ENCODE measurements at places on chromosomes 11 and 22. TPM values are rescaled to one million over a fixed set of nuclear protein-coding genes. Genes with fewer than 3 reads are reported as not detected.

GRCh38 chr11:113752932-113753331 is 20.6 kb downstream of the ZW10 start:
- no peak for DNase-seq

DNA sequence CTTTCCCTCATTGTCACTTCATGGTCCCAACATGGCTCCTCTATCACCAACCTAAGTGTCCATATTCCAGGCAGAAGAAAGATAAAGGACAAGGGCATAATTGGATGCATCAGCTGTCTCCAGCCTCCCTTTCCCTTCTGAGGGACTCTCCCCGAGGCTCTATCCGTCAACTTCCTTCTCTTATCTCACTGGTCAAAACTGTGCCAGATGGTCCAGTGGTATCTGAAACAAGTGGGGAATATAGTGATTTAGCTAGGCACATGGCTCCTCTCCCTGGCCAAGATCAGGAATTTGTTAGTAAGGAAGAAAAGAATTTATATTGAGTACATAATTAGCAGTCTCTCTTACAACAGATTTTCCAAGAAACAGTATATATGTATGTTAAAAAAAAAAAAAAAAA is 12.6 kb upstream of the SPON1 start:
- no peak for DNase-seq

DNA sequence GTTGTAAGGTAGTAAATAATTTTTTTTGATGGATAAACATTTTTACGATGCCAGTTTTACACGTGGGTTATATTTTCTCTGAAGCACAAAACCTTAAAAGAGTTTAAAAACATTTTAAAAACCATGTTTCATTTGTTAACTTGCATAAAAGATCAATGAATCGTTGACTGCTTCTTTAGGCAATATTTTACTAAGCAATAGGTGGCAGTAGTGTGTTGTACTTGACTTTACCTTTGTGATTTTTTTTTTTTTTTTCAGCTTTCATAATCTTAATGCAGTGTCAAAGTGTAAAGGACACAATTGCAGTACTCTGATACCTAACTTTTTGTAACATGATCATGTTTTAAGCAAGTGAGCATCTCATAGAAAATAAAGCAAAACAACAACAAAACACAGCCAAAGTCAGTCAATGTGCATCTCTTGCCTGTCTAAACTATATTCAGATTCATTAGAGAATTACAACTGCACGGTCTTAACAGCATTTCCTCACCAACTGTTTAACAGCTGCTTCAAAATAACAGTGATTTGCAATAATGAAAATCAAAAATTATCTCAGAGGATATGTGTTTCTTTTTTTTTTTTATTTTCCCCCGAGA is 27.7 kb downstream of the DNAJC24 start:
- no peak for DNase-seq

OR51E2 gene
- total RNA-seq: 1.8 TPM

DNA sequence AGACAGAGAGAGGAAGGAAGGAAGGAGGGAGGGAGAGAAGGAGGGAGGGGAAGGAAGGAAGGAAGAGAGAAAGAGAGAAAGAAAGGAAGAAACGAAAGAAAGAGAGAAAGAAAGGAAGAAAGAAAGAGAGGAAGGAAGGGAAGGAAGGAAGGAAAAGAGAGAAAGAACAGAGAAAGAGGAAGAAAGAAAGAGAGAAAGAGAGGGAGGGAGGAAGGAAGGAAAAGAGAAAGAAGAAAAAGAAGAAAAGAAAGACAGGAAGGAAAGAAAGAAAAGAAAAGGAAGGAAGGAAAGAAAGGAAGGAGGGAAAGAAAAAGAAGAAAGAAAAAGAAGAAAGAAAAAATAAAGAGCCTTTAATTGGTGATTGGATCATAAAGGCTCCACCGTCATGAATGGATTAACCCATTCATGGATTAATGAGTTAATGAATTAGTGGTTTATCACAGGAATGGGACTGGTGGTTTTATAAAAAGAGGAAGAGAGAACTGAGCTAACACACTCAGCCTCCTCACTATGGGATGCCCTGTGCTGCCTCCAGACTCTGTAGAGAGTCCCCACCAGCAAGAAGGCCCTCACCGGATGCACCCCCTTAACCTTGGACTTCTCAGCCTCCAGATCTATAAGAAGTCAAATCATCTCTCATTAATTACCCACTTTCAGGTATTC is 9.0 kb upstream of the PLAAT2 start:
- no peak for DNase-seq
